A549 treated with RU486 at 1 μM for 4 hours (cell line): ENCODE measurements at places on chromosomes 11 and 22. TPM values are rescaled to one million over a fixed set of nuclear protein-coding genes. Genes with fewer than 3 reads are reported as not detected.

The CSF2RB gene
- not detected in 5 replicates for total RNA-seq

The PGA5 gene
- not detected in 5 replicates for total RNA-seq

The ELFN2 gene
- 5.2 to 8.9 TPM (median 7.6 TPM) in 5 replicates for total RNA-seq

The PDE2A gene
- total RNA-seq, result 0.99 to 2.3 TPM (median 1.3 TPM) in 5 replicates

The CARD16 gene
- total RNA-seq, result 0.29 TPM in 1 of 5 replicates, not detected in the others
